ENCODE measurements at places on chromosomes 7 and 10. TPM values are rescaled to one million over a fixed set of nuclear protein-coding genes. Genes with fewer than 3 reads are reported as not detected.

GRCh38 chr10:33494694-33495265 is 160.3 kb upstream of the NRP1 start:
- no peak for DNase-seq

SPDYE16 gene
- polyA plus RNA-seq, result 6.0 TPM

DNA sequence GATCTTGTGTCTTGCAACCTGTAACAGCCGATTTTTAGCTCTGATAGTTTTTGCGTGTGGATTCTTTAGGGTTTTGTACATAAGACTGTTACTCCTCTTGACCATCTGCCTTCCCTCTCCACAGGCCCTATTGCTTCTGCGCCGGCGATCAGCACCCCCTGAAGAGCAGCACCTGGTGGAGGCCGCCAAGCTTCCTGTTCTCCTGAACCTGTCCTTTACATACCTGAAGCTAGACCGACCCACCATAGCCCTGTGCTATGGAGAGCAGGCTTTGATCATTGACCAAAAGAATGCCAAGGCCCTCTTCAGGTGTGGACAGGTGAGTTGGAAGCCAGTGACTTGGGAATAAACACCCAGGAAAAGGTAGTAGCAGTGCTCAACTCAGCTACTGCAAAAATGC is 12.6 kb downstream of the FKBP6 start:
- DNase-seq, result no peak

MEST gene
- polyA plus RNA-seq, result 646 TPM

GRCh38 chr10:103490986-103491314 is 2.6 kb upstream of the NEURL1 start:
- no peak for DNase-seq

GRCh38 chr10:69661414-69662172 is 31.5 kb downstream of the FAM241B start:
- no peak for DNase-seq

DNA sequence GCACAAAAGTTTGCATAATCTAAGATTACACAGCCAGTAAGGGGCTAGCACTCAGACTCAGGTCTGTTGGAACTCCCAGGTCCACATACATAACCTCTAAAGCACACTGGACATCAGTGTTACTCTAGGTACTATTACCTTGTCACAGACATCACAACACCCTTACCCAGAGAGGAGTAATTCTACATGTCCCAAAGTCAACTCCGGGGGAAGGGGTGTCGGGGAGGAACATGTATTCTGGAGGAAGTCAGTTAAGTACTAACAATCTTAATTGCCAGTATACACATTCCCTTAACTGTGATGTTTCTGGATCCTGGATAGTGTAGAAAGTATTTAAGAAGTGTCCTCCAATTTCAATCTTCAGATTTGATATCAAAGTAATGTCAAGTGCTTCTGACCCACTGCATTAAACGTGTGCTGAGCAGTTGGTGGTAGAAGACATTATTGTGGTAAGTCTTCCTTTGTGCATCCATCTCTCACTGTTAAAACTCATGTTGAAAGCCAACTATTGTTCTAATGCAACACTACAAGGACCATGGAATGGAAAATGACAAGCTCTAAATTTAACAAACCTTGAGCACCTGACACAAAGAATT is 155.4 kb downstream of the CRPPA start:
- DNase-seq, result no peak

DNA sequence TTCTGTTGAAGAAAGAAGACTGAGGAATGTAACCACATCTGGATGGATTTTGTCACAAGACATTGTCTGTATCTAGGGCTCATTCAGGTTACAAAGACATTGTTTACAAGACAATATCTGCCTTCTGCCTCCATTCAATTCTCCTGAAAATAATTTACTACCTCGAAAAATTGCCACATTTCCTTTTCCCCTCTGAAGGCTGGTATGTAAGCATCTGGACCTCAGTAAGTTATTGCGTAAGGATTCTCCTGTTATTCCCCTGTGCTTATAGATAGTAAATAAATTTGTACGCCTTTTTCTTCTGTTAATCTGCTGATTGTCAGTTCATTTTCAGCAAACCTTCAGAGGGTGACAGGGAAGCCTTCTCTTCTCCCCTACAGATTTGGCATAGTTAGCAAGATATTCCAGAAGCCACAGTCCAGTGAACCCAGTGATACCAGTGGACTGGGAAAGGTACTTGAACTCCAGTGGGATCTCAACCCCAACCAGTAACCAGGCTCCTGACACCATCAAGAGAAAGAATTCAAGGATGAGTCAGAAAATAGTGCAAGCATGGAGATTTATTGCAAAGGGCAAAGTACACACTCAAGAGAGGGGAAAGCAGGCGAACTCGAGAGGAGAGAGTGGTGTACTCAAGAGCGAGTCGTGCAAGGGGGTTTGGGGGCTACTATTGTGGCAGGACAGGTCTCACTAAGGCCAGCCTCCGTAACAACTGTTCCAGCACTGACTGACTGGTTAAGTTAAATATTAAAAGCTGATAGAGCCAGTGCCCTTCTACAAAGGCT is 706.9 kb upstream of the GHITM start:
- no peak for DNase-seq

- no peak for DNase-seq
Measured at GRCh38 chr7:19754521-19755116, 18.8 kb downstream of the TMEM196 start.

DNA sequence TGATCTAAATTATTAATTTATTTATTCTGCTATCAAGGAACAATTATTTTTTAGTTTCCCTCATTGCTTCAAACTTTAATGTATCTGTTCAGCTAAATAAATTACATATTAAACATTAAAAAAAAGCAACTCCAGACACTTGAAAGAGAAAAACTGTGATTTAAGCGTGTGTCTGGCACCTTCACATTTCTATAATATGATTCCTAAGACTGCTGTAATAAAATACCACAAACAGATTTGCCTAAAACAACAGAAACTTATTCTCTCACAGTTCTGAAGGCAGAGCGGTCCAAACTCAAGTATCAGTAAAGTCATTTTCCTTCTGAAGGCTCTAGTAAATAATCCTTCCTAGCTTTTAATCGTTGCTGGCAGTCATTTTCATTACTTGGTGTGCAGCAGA is 580.4 kb upstream of the KCND2 start:
- DNase-seq, result no peak

DNA sequence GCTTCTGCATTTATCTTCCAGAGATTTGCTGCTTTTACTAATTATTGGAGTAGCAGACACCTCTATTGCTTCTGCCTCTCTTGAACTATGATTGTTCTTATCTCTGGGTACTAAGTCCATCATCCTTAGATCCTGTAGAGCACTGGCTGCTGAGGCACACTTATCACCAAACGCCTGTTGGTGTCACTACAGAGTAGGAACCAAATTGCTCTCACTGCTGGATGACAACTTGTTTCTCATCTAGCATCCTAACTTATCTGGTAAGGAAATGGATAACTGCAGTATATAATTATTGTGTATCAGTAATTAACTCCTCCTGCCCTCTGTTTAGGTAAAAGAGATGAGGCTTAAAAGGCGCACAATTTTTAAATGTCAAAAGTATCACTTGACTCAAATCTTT is 1059.4 kb downstream of the NRG3 start:
- DNase-seq, result no peak

NAT16 gene
- 0.10 TPM for polyA plus RNA-seq

SLC29A4 gene
- polyA plus RNA-seq, result 20.3 TPM

LFNG gene
- polyA plus RNA-seq, result 27.0 TPM

CRCP gene
- 35.1 TPM for polyA plus RNA-seq

DNA sequence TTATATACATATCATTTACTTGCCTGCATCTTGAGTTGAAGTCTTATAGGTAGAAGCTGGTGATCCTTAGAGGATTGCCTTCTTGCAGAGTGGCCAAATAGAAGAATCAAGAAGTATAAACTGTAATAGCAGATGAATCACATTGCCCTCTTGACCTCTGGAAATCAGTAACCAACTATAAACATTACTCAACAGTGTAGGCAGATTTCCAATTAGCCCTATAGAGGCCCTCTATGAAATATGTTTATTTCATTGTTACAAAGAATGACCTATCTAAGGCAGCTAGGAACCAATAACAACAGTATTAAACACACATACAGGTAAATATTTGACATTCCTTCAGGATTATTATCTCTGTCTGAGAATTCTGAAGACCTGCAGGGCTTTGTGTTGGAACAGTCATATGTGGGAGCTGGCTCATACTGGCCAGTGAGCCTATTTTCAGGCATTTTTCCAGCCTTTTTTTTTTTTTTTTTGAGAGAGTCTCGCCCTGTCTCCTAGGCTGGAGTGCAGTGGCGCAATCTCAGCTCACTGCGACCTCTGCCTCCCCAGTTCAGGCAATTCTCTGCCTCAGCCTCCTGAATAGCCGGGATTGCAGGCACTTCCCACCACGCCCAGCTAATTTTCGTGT is 7.2 kb upstream of the SRI start:
- DNase-seq, result no peak

DNA sequence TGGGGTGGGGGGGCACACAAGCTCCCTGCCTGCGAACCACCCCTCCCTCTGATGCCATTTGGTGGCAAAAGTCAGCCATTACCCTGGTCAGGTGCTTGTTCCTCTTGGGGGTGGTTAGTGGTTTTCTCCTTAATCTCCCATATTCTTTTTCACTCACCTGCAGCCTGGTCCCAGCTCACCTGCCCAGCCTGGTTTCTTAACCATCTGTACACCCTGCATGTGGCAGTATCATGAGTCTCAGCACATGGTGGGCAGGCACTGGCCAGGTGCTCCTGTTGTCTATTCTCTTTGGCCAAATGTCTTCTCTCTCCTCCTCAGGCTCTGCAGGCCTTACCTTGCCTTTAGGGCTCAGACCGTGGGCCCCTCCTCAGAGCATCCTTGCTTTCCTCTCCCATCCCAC is 30.5 kb downstream of the OGDH start:
- DNase-seq, result no peak

DNA sequence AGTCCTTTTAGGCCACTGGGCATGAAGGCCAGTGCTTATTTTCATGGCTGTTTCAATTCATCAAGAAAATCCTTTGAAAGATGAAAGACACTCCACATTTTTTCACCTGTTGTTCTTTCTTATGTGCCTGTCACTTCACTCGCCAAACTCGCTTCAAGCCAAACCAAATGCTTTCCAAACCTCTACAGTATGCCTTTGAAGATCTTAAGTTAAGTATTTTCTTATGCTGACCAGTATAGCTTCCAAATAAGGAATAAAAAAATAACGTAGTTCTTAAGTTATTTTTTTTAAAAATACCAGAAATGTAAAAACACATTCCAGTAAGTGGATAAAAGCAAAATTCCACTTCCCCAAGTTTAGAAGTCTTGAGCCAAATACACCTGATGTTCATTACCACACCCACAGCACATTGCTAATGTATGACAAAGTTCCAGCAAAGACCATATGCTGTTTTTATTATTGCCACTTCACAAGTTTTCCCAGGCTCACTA is 186.1 kb downstream of the MTERF1 start:
- DNase-seq, result no peak

GRCh38 chr10:4590807-4591206 is 235.2 kb upstream of the AKR1E2 start:
- DNase-seq, result no peak

DNA sequence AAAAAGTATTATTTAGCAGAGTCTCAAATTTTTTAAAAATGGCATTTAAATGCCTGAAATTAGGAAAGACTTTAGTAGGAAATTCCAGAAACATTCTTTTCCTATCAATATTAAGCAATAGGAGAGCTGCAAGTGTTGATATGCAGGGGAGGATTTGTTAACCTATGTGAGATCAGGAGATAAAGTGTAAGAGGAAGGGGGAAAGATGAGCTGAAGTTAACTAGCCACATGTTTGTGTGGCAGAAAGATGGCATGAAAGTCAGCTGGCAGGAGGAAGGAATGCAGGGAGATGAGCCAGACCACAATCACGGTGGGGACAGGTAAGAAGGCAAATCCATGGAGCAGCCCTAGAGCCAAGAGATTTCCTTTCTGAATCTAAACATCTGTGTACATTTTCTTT is 303.6 kb downstream of the MAGI2 start:
- DNase-seq, result no peak

Data from left renal cortex interstitium (tissue), 4 donors.